Lung (tissue), 17 donors: ENCODE measurements at places on chromosomes 4 and X. TPM values are rescaled to one million over a fixed set of nuclear protein-coding genes. Genes with fewer than 3 reads are reported as not detected.

GRCh38 chr4:173301518-173302201 is 32.5 kb downstream of the HMGB2 start:
- H3K4me1 ChIP-seq = no peaks in the 10 kb centered on the region
- H3K27ac ChIP-seq = no peak overlapping the region
- no peak overlapping the region for H3K4me3 ChIP-seq
- H3K36me3 ChIP-seq = no peaks in the 10 kb centered on the region
- no peak for DNase-seq

DNA sequence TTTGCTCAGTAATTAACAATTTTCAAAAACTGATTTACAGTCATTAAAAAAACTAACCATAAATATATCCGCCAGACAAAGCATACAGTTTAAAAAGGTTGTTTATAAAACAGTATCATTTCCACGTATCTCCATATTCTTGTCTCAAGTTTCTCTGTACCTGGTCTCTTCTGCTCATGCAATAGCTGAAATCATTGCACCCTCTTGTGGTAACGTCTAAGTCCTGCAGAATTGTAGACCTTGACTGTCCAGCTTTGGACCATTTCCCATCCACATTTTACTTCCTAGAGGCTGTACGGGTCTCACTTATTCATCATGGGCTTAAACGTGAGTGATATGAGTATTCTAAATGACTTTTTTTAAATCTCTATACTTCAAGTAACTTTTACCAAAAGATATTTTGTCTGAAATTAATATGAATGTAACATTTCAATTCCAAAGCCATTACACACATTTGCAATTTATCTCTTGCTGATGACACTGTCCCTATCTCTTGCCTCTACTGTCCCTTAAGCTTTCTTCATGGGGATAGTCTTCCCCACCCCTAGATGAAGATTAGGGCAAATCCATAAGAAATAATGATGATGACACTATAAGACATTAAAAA is 118.5 kb downstream of the BTC start:
- H3K27me3 ChIP-seq = peaks cover 2% of the 10 kb centered on the region
- no peak overlapping the region for H3K27ac ChIP-seq
- H3K4me1 ChIP-seq = no peaks in the 10 kb centered on the region
- DNase-seq = peak; percentile 22
- H3K36me3 ChIP-seq = no peaks in the 10 kb centered on the region

DNA sequence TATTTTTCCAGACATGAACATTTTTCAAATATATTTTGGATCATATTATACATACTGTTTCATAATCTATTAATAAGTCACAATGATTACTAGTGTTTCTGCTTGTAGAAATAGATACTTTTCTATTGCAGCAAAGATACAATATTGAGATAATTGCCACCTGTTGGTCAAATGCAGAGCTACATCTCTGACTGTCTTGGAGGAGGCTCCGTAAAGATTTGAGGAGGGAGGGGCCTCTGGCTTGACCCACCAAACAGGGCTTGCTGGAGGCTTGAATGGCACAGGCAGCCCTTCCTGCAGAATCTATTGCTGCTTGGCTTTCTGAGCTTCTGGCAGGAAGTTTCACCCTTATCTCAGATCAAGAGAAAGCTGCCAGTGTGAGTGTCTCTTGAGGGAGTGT is 99.3 kb upstream of the ARMCX2 start:
- DNase-seq = peak; percentile 70
- H3K4me3 ChIP-seq = no peak overlapping the region
- peaks cover 11% of the 10 kb centered on the region for H3K27me3 ChIP-seq

- no peaks in the 10 kb centered on the region for H3K4me1 ChIP-seq
- H3K27ac ChIP-seq = no peak overlapping the region
- H3K36me3 ChIP-seq = no peaks in the 10 kb centered on the region
- H3K4me3 ChIP-seq = no peak overlapping the region
- no peak for DNase-seq
Observed at GRCh38 chr4:63315651-63316050, 1093.6 kb downstream of the TECRL start.

DNA sequence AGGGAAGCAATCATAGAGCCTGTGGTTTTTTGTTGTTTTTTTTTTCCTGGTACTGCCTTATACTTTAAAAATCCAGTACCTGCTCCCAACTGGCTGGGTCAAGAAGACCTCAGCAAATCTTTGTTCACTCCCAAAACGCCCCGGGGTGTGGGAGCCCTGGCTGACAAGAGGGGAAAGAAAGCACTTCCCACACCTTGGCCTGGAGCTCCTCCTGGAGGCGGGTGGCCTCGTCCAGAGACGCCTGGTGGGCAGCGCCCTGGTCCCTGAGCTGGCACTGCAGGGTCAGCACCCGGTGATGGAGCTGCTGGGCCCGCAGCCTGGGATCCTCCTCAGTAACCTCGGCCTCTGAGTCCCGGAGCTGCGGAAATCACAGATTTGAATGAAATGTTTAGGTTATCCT is 38.2 kb downstream of the C4orf50 start:
- peak; percentile 32 for DNase-seq
- no peaks in the 10 kb centered on the region for H3K36me3 ChIP-seq
- no peak overlapping the region for H3K27ac ChIP-seq

- H3K27ac ChIP-seq = peak overlapping the region; percentile 85
- peak; percentile 50 for DNase-seq
- no peak overlapping the region for H3K4me3 ChIP-seq
- no peaks in the 10 kb centered on the region for H3K27me3 ChIP-seq
Observed at GRCh38 chr4:3389233-3390215, 52.2 kb upstream of the HGFAC start.

GRCh38 chr4:142416711-142417275 is 429.3 kb downstream of the INPP4B start:
- H3K36me3 ChIP-seq = no peaks in the 10 kb centered on the region
- H3K4me1 ChIP-seq = no peaks in the 10 kb centered on the region
- DNase-seq = peak; percentile 30
- peak overlapping the region; percentile 1 for H3K27ac ChIP-seq

DNA sequence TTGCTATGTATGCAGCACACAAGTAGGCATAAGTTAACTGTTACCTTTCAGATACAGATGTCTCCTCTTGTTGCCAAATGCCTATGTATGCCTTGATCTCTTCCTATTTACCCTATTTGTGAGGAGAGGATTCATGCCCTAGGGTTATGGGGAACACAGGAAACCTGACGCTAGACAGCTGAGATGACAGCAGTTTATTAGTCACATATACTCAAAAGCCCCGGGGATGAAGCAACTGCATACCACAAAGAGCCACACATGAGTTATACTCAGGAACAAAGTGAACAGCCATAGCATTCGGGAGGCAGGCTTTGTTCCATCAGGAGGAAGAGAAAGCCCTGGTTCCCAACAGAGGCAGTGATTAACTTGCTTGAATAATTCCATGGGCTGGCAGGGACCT is 1011.7 kb upstream of the PCDH7 start:
- H3K27ac ChIP-seq = no peak overlapping the region
- DNase-seq = no peak
- H3K4me3 ChIP-seq = no peak overlapping the region
- H3K27me3 ChIP-seq = no peaks in the 10 kb centered on the region

- no peak for DNase-seq
- H3K27me3 ChIP-seq = no peaks in the 10 kb centered on the region
- no peak overlapping the region for H3K27ac ChIP-seq
- H3K4me1 ChIP-seq = peaks cover 4% of the 10 kb centered on the region
- no peak overlapping the region for H3K4me3 ChIP-seq
- peaks cover 24% of the 10 kb centered on the region for H3K36me3 ChIP-seq
Observed at GRCh38 chr4:73103799-73104503, 34.4 kb upstream of the COX18 start.

- no peaks in the 10 kb centered on the region for H3K27me3 ChIP-seq
- no peaks in the 10 kb centered on the region for H3K36me3 ChIP-seq
- no peaks in the 10 kb centered on the region for H3K4me1 ChIP-seq
- H3K4me3 ChIP-seq = no peak overlapping the region
- H3K27ac ChIP-seq = no peak overlapping the region
- no peak for DNase-seq
Observed at GRCh38 chrX:80016182-80016581, 1.6 kb downstream of the TBX22 start.

DNA sequence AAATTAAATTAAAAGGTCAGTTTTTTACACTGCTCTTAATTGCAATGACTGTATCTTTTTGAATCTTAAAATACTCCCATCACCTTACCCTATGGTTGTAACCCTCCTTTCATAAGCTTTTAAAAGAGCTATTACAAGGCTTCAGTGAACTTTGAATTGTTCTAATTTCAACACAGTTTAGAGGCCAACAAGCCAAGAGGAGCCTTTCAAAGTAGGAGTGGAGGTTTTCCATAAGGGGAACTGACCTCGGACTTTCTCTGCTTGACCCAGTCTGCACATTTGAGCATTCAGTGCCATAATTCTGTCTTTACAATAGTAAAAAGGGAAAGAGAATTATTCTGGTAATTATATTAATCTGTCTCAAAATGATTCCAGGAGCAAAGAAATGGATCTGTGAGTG is 98.9 kb downstream of the PARM1 start:
- no peak overlapping the region for H3K27ac ChIP-seq
- DNase-seq = no peak
- H3K4me1 ChIP-seq = no peaks in the 10 kb centered on the region
- no peaks in the 10 kb centered on the region for H3K36me3 ChIP-seq
- H3K27me3 ChIP-seq = no peaks in the 10 kb centered on the region

DNA sequence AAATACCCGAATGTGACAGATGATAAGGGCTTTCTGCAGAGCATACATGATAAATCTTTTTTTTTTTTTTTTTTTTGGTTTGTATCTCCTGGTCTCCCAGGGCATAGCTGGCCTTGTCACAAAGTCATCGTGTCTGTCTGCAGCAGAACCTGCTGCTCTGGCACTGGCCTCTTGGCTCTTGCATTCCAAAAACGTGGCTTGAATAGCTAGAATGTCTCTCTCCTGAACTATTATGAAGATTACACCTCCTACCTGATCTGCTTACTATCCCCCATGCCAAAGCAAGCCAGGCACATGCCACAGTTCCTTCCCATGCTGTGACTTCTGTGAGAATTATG is 50.4 kb upstream of the SCRG1 start:
- no peaks in the 10 kb centered on the region for H3K4me1 ChIP-seq
- no peak overlapping the region for H3K4me3 ChIP-seq
- no peaks in the 10 kb centered on the region for H3K36me3 ChIP-seq

DNA sequence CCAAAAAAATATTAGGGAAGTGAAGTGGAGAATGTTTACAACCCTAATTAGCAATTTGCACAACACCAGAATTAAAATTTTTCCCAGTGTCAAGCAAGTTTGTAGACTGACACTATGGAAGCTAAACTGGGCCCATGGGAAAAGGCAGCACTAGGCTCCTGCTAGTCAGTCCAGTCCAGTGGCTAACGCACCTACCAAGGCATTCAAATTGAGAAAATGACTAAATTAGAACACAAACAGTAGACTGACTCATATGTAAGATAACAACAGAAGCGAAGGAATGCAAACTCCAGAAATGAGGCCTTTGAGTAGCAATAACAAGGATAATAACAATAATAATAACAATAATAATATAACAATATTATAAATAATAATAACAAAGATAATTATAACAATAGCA is 90.7 kb downstream of the GRIA3 start:
- H3K27ac ChIP-seq = no peak overlapping the region
- no peak overlapping the region for H3K4me3 ChIP-seq
- H3K36me3 ChIP-seq = no peaks in the 10 kb centered on the region

- H3K4me3 ChIP-seq = no peak overlapping the region
- H3K27me3 ChIP-seq = no peaks in the 10 kb centered on the region
- H3K36me3 ChIP-seq = no peaks in the 10 kb centered on the region
- DNase-seq = no peak
- H3K4me1 ChIP-seq = no peaks in the 10 kb centered on the region
Observed at GRCh38 chrX:138886769-138887168, 175.3 kb upstream of the FGF13 start.

GRCh38 chr4:140800666-140801065 is 44.5 kb upstream of the TBC1D9 start:
- no peaks in the 10 kb centered on the region for H3K4me1 ChIP-seq
- H3K27me3 ChIP-seq = no peaks in the 10 kb centered on the region
- no peak overlapping the region for H3K4me3 ChIP-seq
- DNase-seq = no peak
- H3K27ac ChIP-seq = no peak overlapping the region
- H3K36me3 ChIP-seq = no peaks in the 10 kb centered on the region

GRCh38 chrX:130082244-130083106 is 27.8 kb downstream of the ELF4 start:
- DNase-seq = peak; percentile 30
- H3K4me1 ChIP-seq = no peaks in the 10 kb centered on the region
- H3K27me3 ChIP-seq = peaks cover 4% of the 10 kb centered on the region
- no peak overlapping the region for H3K4me3 ChIP-seq

- no peaks in the 10 kb centered on the region for H3K27me3 ChIP-seq
- peaks cover 18% of the 10 kb centered on the region for H3K4me1 ChIP-seq
Observed at GRCh38 chr4:26372525-26373172, 51.8 kb downstream of the RBPJ start.

DNA sequence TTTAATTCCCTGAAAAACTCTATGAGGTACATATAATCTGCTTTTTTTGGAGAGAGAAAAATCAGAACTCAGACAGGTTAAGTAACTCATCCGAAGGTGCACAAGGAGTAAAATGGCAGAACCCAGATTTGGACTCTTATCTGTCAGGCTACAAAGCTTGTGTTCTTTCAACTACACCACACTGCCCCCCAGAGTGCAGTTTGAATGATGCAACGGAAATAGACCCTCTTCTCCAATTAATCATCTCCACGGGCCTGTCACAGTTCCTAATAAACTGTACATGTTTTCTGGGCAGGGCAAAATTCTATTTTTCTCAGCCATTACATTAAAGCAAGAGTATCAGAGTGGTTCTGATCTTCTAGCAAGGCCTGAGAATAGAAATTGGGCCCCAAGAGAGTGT is 35.3 kb upstream of the DCX start:
- no peaks in the 10 kb centered on the region for H3K4me1 ChIP-seq
- peak; percentile 13 for DNase-seq

DNA sequence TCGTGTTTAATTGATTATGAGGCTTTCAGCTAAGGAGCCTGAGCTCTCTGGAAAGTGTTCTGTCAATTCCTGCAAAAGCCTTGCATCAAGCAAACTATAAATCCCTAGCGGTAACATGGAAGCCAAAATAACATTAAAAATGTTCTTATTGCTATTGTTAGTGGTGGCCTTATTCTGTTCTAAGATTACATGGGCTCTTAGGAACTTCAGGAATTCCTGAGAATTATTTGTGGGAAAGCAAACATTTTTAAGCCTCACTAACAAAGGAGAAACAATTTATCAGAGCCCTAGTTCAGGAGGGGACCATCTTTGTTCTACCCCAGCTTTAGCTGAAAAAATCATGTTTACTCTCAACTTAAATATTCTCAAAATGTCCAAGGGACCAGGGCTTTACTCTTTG is 119.6 kb downstream of the PAPSS1 start:
- H3K4me1 ChIP-seq = no peaks in the 10 kb centered on the region
- no peak for DNase-seq
- H3K27me3 ChIP-seq = no peaks in the 10 kb centered on the region
- H3K4me3 ChIP-seq = no peak overlapping the region
- H3K36me3 ChIP-seq = no peaks in the 10 kb centered on the region

The MAGEC3 gene
- not detected for polyA plus RNA-seq

The S100G gene
- not detected for polyA plus RNA-seq

The UBL4A gene
- 21.3 TPM for polyA plus RNA-seq

The GPC3 gene
- polyA plus RNA-seq = 8.3 TPM

The JAKMIP1 gene
- 0.46 TPM for polyA plus RNA-seq

The ELOVL6 gene
- 21.1 TPM for polyA plus RNA-seq

The VCX3B gene
- not detected for polyA plus RNA-seq

The CDKL2 gene
- 3.2 TPM for polyA plus RNA-seq

The SGCB gene
- 7.3 TPM for polyA plus RNA-seq

The RGN gene
- polyA plus RNA-seq = 4.1 TPM
